ENCODE measurements at places on chromosomes 6 and 20.

DNA sequence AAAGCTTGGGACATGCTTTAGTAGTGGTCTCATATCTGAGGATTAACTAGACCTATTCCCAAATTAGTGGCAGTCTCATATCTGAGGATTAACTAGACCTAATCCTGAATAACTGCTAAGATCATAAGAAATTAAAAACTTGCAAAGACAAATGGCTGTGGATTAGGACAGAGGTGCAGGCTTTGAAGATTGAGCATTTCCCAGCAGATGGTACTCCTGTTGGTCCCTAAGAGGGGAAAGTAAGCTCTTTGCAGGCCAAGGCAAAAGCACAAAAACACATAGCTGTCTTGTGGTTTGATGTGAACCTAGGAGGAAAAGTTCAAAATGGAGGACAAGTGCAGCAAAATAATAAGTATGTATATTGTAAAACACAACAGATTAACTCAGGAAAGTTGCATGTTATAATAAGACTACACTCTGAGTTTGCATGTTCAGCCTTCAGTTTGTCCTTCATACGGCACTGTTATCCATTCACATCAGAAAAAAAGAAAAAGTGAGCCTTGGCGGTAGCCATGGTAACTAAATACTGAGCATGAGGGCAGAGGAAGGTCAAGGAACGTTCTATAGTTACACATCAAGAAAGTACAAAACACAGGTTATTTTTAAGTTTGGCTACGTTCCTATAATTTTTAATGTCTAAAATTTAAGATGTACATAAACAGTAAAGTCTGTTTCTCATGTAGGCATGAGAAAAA, 62.8 kb downstream of the FILIP1 start:
- no peak for DNase-seq

DNA sequence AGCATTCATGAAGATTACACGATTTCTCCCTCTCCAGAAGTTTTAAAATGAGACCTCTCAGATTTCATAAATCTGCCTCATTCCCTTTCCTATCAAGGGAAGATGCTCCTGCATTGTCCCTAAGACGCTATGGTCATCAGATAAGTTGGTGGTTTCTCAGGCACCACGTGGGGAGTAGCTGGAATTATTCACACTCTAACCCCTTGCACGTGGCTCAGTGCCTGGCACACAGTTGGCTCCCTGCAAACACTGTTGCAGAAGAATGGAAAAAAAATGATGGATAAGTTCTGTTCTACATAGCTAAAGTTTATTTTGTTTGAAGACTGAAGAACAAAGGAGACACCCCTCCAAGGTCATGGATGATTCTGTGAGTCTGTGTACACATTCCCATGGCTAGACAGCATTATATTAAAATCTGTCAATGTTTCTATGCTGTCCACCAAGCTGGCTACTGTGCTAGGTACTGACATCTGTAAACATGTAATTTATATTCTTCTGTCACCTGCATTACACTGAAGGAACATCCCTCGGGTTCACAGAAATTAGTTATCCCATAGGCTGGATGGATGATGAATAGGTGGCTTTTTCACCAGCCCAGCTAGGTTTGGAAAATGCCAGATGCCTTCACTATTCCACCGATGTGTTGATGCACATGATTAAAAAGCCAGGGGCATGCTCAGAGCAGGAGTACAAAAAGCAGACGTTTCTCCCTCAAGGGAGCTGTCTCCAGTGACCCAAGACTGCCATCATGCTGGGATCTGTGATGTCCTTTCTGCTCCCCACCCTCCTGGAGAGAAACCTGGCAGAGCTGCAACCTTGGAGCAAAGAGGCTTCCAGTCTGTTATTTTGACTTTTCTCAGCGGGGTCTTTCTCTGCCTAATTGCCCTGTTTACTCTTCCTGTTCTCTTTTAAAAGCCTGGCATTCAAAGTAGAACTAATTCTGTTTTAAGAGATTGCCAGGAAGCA, 610.5 kb downstream of the UTRN start:
- no peak for DNase-seq

DNA sequence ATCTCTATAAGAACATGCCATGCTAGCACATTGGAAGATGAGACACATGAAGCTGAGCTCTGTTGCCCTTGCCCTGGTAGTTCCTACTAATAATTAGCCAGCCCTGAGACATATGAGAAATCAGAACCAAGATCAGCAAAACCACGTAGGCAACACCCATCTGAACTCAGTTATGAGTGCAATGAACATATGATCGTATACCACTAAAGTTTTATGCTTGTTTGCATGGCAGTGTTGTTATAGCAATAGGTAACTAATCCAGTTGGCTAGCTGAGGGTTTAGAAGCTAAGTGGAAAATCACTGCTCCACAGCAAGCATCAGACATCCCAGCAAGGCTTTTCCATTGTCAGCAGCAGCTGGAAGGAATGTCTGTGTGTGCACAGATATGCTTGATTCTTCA, 180.7 kb downstream of the BTBD3 start:
- DNase-seq, result no peak

- DNase-seq, result no peak
Observed at GRCh38 chr6:56529594-56530191, 113.0 kb downstream of the DST start.

DNA sequence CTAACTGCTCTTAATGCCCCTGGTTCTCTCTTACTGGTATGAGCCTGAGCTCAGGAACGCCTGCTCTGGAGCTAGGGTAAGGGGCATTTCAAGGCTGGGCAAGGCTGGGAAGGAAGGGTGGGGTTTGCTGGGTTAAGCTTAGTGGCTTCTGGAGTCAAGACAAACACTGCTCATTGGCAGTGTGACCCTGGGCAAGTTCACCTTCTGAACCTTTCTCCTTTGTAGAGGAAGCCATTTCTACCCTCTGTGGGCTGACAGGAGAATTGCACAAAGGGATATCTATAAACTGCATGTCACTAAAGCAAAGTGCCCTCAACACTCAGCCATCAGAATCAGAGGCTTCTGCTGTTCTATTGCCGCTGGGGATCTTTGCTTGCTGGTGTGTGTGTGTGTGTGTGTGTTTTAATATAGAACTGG, 20.3 kb upstream of the LRRN4 start:
- DNase-seq, result no peak

- no peak for DNase-seq
Observed at GRCh38 chr6:7823552-7823951, 87.0 kb downstream of the TXNDC5 start.

GRCh38 chr6:150835620-150836019, 29.9 kb upstream of the MTHFD1L start:
- DNase-seq, result no peak

GRCh38 chr6:30447237-30447636, 42.1 kb upstream of the HLA-E start:
- no peak for DNase-seq

- DNase-seq, result no peak
Observed at GRCh38 chr6:128532827-128533226, 12.4 kb upstream of the PTPRK start.

- DNase-seq, result no peak
Observed at GRCh38 chr6:121093928-121094327, 240.4 kb downstream of the TBC1D32 start.

DNA sequence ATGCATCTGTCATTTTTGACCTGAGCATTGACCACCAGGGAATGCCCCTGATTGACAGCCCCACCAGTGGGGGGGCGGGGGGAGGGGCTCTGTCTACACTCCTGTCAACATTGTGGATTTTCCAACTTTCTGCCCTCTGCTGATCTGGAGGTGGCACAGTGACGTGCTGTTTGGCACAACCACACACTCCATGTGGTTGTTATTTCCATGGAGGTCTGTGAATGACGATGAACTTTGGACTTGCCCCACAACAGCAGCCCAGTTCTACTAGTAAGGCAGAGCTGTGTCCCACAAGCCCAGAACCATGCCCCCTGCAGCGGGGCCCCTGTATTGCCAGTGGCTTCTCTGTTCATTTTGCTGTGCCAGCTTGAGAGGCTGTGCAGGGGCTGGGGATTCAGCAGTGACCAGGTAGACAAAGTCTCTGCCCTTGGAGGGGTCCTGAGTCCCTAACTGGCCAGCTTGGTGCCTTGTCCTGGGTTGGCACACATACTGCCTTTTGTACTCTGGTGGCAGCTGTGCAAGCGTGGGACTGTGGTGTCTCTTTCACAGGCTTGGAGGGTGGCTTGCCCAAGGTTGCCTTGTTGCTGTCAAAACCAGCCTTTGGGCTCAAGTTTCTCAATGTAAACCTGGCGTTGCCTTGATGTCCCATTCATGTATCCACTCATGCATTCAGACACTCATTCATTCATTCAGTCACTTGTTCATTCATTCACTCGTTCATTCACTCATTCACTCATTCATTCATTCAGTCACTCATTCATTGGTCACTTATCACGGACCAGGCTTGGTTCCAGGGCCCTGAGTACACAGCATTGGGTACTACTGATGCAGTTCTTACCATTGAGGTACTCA, 108.5 kb downstream of the SYCP2 start:
- no peak for DNase-seq

DNA sequence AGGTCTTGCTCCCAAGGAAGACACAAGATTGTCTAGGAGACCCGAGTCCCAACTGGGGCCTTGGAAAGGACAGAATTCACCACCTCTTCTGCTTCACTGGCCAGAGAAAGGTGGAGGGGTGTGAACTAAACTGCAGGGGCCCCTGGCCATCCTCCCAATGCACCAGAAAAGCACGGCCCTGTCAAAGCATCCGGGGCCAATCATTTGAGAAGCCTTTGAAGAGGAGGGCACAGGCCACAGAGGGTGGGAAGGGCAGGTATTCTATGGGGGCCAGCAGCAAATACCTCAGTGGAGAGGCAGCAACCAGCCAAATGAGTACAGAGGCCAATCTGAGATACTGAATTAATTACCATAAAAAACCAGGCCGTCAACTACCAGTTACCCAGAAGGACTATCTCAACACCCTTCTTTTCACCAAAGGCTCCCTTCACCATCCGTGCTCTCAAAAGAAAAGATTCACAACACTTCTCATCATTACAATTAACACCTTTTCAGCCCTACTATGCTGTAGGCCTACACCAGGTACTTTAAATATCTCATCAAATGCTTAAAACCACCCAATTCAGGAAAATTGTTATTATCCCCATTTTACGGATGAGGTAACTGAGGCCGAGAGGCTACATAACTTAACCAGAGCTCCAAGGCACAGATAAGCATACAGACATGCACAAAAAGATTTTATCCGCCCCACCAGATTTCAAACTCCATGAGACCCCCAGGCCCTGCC, 50.7 kb downstream of the TRERF1 start:
- no peak for DNase-seq

DNA sequence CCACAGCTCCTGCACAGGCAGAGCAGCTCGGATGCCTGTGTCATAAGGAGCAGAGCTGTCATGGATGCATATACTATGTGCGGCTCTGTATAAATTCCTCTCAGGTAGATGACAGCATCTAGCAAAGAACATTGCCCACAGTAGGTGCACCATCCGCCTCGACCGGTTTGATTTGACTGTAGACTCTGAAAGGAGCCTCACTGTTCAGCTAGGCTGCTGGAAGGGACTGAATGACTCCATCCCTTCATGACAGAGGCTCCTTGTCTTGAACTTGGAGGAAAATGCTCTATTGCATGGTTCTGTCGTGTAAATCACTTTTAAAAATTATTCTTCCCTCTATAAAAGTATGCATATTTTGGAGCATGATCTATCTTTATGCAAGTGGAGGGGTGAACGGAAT, 128.8 kb upstream of the QKI start:
- no peak for DNase-seq

DNA sequence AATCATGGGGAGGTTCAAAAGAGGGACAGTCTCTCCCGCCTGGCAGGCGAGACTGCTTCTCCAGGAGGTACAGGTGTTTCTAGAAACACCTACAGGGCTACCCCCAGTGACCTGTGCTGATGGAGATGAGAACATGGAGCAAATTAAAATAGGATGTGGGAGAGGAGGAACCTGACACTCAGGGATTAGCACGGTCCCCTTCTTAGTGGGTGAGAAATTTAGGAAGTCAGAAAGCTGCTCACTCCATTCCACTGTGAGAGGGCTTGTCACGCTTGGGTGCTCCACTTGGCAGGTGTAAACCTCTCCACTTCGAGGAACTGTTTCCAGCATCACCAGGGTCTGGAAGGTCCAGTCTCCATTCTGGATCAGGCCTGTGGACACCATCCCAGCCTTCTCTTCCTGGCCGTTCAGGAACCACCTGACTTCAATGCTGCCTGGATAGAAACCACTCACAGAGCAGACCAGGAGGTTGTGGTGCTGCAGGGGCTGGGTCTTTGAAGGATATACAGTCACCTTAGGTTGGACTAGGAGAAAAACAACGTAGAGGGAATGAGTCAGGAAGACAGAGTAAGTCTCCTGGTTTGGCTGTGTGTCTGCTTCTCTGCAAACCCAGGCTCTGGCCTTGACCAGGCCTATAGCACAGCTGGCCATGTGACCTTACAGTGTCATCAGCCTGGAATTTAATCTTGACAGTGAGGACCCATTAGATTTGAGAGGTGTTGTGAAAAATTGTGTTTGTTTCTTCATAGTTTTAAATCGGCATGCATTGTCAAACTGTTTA, 8.1 kb downstream of the HLA-DRB1 start:
- DNase-seq, result no peak
